Lower lobe of right lung (tissue), 2 donors: ENCODE measurements at places on chromosomes 1 and 21. TPM values are rescaled to one million over a fixed set of nuclear protein-coding genes. Genes with fewer than 3 reads are reported as not detected.

The CD160 gene
- total RNA-seq, result 1.1 TPM

The SLC25A34 gene
- total RNA-seq, result 3.5 TPM

The MYBPH gene
- total RNA-seq, result not detected

The CIART gene
- 6.2 TPM for total RNA-seq

The KIAA1614 gene
- total RNA-seq, result 4.1 TPM

The HCN3 gene
- total RNA-seq, result 4.2 TPM

The TTC24 gene
- total RNA-seq, result not detected

The RER1 gene
- total RNA-seq, result 133 TPM

The MROH9 gene
- total RNA-seq, result 1.2 TPM

The THEM5 gene
- not detected for total RNA-seq

The BCL2L15 gene
- 1.3 TPM for total RNA-seq

The PTGFR gene
- total RNA-seq, result 4.5 TPM

The MKNK1 gene
- total RNA-seq, result 77.6 TPM

The OR2T33 gene
- not detected for total RNA-seq

The IRF6 gene
- 18.2 TPM for total RNA-seq

The GPR61 gene
- not detected for total RNA-seq

The KRTAP6-1 gene
- not detected for total RNA-seq

The LAX1 gene
- 3.0 TPM for total RNA-seq

The OR2T2 gene
- total RNA-seq, result not detected

The OR14K1 gene
- total RNA-seq, result not detected

The CREB3L4 gene
- 12.2 TPM for total RNA-seq

The AK5 gene
- total RNA-seq, result 1.0 TPM

The TUT4 gene
- total RNA-seq, result 52.1 TPM

The SYCP1 gene
- not detected for total RNA-seq

The LENEP gene
- total RNA-seq, result not detected

The TSACC gene
- total RNA-seq, result not detected

The KCNA3 gene
- 19.4 TPM for total RNA-seq

The TPTE gene
- total RNA-seq, result not detected

The GIPC2 gene
- total RNA-seq, result 2.9 TPM
